ENCODE measurements at places on chromosomes 6 and 20.

GRCh38 chr6:118372413-118372812, 175.7 kb upstream of the PLN start:
- no peak for DNase-seq

DNA sequence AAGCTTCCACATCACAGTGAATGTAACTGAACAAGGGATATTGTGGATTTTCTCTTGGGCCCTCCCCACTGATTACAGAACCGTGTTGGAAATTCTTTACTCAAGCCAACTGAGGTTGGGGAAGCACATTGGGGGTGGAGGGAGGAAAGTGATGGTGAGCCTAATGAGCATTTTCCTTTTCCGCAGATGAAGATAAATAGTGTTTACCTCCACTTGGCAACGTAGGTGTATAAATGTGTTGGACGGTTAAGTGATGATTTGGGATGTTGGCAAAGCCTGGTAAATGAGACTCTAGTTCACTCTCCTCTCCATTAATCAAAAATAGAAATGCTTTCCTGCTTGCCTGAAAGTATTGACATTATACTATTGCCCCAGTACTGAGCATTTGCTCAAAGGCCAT, 27.1 kb upstream of the NRN1 start:
- no peak for DNase-seq

DNA sequence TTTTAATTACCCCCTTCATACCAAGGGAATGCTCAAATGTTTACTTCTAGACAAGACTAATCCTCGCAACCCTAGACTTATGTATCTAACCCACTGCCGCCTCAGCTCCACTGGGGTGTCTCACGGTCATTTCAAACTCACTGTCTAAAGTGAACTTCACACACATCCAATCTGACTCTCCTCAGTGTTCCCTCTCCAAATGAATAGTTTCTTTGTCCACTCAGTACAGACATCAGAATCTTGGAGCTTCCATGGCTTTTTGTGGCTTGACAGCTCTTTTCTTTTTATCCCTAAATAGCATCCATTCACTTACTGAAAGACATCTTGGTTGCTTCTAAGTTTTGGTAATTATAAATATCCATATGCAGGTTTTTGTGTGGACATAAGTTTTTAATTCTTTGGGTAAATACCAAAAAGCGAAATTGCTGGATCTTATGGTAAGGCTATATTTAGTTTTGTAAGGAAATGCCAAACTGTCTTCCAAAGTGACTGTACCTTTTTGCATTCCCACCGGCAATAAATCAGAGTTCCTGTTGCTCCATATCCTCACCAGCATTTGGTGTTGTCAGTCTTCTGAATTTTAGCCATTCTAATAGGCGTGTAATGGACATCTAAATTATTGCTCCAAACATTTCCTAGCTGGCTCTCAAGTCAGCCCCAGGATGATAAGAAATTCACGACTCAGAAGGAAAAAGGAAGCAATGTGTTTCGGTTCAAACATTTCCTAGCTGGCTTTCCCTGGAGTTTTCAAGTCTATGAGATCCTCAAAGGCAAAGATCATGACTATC, 73.1 kb downstream of the DNAAF9 start:
- no peak for DNase-seq

- no peak for DNase-seq
Measured at GRCh38 chr6:82113231-82113630, 134.3 kb downstream of the IBTK start.

DNA sequence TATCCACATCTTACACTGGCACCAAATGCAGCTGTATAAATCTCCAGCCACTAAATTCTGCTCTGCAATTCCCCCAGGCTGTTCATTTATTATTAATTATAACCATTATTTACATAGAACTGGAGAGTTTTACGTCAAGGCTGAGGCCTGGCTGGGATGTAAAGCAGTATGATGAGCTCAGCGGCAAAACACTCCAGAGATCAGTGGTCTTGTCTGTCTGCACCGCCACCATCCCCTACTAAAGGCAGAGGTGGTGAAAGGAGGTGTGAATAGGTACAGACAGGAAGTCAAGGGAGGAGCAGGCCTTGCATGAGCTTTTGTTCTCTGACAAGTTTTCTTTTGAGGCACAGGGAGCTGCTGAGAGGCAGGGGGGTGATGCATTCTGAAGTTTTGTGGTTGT, 159.9 kb upstream of the PCSK2 start:
- DNase-seq = no peak

DNA sequence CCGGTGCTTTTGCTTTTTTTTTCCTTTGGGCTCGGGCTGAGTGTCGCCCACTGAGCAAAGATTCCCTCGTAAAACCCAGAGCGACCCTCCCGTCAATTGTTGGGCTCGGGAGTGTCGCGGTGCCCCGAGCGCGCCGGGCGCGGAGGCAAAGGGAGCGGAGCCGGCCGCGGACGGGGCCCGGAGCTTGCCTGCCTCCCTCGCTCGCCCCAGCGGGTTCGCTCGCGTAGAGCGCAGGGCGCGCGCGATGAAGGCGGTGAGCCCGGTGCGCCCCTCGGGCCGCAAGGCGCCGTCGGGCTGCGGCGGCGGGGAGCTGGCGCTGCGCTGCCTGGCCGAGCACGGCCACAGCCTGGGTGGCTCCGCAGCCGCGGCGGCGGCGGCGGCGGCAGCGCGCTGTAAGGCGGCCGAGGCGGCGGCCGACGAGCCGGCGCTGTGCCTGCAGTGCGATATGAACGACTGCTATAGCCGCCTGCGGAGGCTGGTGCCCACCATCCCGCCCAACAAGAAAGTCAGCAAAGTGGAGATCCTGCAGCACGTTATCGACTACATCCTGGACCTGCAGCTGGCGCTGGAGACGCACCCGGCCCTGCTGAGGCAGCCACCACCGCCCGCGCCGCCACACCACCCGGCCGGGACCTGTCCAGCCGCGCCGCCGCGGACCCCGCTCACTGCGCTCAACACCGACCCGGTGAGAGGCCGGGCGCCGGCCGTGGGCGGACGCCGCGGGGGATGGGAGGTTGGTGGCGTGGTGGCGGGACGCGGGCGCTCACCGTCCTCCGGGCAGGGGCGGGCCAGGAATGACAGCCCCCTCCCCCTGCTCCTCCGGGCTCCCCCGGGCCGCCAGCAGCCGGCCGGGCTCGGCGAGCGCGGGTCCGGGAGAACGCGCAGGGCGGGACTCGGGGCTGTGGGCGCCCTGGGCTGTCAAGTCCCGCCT, 606 bp downstream of the ID4 start:
- no peak for DNase-seq

GRCh38 chr20:3041854-3042409, 1.5 kb upstream of the GNRH2 start:
- DNase-seq = no peak

DNA sequence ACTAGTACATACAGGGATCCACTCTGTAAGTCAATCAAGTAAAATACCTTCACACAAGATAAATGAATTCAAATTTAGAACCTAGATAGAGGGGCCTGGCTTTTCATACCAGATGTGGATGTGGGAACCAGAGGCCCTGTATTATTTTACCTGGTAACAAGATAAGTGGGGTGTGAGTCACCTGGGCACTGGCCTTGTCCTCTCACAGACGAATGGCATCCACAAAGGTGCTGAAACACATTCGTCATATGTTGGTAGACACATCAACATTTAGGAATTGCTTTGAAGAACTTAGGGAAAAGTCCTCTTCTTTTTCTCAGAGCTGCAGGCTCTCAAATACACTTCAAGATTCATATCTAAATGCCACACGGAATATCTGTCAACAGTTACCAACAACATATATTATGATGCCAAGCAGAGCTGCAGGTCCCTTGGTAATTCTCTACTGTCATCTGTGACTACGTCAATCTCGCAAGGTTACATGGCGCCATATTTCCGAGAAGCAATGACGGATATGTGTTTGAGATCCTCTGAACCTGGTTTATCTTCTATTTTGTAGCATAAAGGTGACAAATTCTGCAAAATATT, 618.6 kb downstream of the EPM2A start:
- DNase-seq = no peak

DNA sequence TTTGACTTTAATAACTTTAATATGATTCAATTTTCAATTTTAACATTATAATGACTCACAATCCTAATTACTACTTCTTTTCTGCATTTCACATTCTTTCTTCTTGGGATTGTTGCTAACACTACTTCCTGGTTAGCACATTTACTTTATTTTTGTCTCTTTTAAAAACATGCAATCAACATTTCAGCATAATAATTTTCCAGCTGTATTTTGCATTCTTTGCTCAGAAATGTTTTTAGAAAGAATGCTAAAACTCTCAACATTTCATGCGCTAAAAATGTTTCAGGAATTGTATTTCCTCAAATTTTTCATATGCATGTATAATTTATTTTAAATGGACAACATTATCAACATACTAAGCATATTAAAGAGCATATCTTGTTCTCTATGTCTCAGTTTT, 1302.1 kb upstream of the GJE1 start:
- no peak for DNase-seq
